Activated CD4-positive, alpha-beta memory T cell treated with anti-CD3 and anti-CD28 coated beads for 36 hours (primary cell): ENCODE measurements at places on chromosomes 16 and 17.

- DNase-seq, result peak; percentile 62
Observed at GRCh38 chr17:75130632-75131277, 787 bp downstream of the NT5C start.

DNA sequence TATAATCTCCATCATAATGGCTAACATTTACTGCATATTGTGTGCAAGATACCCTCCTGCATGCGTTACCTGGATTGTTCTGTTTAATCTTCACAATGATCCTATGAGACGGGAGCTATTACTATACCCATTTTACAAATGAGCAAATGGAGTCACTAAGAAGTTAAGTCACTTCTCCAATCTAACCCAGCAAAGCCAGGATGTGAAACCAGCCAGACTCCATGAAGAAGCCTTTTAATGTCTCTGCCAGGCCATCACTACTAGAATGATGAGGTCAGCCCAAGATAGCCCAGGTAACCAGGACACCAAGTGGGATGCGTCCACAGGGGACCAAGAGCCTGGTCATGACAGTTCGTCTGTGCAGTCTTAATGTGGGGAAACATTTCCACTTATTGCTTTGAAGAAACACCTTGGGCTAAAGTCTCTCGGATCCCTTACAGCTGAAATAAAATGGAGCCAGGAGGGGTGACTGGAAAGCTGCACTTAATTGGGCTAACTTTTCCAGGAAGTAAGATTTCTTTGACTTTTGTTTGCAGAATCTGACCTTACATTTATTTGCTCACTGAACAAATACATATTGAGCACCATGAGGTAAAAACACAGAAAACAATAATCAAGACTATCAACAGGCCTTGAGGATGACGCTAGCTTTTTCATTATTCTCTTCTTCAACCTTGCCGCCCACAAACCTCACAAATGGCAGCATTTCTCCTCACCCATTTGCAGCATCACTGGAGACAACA, 926 bp upstream of the SHCBP1 start:
- no peak for DNase-seq

DNA sequence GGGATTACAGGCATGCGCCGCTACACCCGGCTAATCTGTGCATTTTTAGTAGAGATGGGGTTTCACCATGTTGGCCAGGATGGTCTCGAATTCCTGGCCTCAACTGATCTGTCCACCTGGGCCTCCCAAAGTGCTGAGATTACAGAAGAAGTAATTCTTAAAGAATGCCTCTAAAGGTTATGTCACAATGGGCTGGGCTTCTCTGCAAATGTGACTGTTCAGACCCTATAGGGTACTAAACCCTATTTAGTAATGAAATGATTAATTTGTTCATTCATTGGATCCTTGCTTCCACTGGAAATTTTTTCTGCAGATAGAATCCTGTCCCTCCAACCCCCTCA, 108.8 kb upstream of the CORO6 start:
- no peak for DNase-seq

DNA sequence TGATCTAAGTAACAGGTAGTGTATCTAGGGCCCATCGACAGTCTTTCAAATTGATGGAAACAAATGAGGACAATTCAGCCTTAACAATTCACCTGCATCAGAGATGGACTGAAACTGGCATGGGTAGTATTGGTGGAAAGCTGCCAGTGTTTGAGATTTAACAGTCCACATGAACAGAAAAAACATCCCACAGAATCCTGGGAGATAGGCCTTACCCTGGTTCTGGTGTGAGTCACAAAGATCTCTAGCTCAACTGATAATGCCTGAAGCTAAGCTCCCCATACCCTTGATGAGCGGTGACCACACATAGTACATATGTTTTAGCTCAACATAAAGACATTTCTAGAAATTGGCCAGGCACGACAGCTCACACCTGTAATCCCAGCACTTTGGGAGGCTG, 21.9 kb downstream of the CRK start:
- no peak for DNase-seq

DNA sequence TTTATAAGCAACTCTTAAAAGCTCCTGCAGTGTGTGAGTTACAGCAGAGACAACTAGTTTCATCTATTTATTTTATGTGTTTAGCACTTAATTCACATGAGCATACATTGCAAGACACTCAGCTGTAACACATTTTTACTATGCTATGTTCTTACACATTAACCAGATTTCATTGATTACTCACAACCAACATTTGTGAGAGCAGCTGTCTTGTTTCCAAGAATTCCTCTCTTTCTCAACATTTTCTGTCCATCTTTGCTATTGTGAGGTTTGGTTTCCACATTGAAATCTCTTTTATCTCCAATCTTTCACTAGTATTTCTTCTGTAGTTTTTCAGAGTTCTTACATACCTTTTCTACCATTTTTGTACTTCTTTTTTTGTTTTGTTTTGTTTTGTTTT, 51.2 kb downstream of the COPRS start:
- no peak for DNase-seq

DNA sequence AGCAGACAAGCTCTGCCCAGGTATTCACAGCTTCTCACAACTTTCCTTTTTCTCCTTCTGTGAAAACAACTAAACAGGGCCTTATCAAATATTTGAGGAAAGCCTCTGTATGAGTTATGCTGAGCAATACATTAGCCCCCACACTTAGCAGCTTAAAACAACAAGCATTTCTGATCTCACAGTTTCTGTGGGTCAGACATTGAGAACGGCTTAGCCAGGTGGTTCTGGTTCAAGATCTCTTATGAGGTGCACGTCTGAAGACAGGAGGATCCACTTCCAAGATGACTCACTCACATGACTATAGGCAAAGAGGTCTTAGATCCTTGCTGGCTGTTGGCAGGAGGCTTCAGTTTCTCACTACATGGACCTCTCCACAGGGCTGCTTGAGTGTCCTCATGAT, 181.4 kb upstream of the WSCD1 start:
- no peak for DNase-seq

DNA sequence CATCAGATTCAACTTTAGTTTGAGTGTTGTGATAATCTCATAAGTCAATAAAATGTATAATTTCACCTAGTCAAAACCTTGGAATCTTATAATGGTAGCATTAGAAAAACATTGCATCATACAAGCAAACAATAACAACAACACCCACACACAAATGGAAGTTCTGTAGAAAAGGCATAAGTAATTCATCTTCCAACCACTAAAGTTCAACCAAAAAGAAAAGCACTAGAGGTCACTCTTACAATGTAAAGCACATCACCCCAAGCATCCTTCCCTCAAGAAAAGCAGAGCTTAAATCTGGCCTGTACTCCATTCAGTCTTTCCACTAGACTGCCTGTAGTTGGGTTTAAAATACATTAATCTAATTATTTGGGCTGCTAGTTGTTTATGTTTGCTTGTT, 1.8 kb downstream of the CNTNAP4 start:
- DNase-seq, result no peak

DNA sequence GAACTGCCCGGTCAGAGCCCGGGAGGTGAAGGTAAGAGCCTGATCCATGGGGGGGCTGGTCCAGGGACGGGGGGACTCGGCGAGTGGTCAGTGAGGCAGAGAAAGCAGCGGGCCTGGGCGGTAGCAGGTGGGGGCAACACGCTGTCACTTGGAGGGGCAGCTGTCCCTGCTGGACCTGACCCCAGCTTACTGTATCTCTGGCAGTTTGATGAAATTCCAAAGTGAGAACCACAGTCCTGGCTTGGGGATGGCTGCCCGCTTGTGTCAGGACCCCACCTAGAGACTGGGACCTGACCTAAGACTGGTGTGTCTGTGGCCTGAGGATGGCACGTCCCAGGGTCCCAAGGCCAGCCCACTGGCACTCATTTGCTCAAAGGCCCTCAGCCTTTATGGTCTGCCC, 35.1 kb upstream of the KSR1 start:
- no peak for DNase-seq

- DNase-seq, result no peak
Observed at GRCh38 chr17:76848670-76849069, 19.5 kb upstream of the MGAT5B start.

DNA sequence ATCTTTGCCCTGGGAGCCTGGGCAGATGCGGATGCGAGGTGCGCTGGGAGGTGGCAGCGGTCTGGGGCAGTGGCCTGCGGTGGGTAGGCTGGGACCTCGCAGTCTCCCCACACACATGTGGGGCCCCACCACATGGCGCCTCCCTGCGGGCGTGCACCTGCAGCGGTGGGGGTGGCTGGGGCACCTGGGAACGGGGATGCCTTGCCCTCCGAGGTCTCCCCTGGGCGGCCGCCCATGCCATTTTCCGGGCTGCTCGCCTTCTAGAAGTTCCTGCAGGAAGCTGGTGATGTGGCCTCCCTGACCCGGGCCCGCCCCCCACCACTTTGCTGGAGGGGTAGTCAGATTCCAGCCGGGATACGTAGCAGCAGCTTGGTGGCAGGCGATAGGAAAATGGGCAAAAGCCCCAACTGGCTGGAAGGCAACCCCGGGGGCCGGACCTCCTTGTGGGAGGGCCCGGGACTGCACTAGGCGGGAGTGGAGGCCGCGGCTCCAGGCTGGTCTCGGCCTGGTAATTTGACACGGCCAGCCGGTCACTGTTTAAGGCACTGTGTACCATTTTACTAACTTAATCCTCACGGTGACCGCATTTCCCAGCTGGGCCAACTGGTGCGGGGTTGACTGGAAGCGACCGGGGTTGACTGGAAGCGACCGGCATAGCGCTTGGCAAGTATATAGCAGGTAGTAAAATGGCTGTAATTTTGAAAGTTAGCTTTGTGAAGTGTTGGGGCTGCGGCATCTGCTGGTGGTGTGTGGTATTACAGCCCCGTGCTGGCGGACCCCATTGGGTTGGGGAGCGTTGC, 38.5 kb downstream of the IGF2BP1 start:
- DNase-seq, result peak; percentile 50

DNA sequence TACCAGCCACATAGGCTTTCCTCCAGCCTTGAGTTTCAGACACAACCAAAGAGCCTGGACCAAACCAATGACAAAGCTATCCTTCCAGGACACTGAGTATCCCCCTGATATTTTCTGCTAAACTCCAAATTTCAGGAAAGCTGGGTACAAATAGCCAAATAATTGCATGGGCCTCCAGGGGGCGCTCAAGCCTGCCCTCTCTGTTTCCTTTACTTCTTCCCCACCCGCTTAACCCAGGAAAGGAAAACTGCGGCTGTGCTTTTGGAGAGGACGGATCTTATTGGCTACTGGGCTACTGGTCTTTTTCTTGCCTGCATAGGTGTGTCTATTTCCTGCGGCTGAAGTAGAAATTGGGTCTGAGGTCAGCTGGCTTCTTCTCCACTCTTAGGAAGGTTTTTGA, 30.1 kb downstream of the GNGT2 start:
- DNase-seq, result peak; percentile 75

GRCh38 chr17:72039490-72039889, 81.3 kb upstream of the SOX9 start:
- DNase-seq, result no peak

DNA sequence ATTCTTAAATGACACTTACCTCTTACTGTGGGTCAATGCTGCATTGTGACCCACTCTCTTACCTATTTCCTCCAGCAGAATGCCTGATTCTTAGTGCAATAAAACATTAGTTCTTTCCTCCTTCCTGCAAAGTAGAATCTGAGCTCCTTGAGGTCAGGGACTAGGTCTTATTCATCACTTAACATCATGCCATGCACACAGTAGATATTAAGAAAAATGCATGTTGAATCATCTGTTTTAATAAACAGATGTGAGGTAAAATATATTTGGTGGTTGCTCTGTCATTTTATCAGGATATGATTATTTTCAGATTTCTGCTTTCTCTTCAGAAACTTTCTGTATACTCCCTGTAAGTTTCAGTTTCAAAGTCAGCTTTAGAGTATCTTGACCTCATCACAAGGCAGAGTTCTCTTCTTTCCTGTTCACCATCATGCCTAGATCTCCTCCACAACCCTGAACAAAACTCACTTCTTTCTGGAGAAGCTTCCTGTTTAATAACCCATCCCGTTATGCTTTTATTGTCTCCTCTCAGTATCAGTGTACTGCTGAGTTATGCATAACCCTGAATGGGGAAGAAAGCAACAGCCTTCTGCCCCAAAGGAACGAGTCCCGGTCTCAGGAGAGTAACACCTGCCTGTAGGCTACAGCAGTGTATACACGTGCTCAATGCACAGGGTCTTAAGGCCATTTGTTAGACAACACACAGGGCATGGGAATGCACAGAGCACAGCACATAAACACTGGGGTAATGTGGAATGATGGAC, 30.3 kb upstream of the SUPT4H1 start:
- no peak for DNase-seq

DNA sequence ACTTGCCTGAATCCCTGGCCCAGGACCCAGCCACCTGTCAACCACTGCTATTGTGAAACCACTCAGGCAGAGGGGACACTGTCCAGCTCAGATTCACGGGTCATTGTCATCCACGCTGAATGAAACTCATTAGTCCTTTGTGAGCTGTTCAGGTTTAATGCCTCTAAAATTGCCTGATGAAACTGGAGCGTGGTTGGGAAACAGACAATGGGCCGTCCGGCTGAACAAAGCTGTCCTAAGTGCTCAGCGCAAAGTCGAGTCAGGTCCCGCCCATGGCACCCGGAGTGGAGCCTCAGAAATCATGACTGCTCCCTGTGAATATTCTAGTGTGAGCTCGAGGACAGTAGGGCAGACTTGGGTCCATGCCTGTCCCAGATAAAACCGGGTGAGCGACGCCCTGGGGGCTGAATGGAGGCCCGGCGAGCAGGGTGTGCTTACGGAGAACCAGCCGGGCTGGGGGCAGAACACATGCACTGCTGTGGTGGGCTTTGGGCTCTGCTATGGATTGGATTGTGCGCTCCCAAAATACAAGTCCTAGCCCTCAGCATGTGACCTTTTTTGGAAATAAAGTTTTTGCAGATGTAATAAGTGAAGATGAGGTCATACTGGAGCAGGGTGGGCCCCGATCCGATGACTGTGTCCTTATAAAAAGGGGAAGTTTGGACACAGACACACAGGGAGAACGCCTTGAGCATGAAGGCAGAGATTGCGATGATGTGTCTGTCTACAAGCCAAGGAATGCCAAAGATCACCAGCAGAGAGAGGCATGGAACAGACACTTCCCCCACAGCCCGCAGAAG, 12.9 kb upstream of the CMIP start:
- no peak for DNase-seq

GRCh38 chr17:58643147-58643546, 48.7 kb downstream of the TEX14 start:
- DNase-seq, result no peak

GRCh38 chr17:49193513-49194296, 16.7 kb downstream of the GNGT2 start:
- DNase-seq, result peak; percentile 59

DNA sequence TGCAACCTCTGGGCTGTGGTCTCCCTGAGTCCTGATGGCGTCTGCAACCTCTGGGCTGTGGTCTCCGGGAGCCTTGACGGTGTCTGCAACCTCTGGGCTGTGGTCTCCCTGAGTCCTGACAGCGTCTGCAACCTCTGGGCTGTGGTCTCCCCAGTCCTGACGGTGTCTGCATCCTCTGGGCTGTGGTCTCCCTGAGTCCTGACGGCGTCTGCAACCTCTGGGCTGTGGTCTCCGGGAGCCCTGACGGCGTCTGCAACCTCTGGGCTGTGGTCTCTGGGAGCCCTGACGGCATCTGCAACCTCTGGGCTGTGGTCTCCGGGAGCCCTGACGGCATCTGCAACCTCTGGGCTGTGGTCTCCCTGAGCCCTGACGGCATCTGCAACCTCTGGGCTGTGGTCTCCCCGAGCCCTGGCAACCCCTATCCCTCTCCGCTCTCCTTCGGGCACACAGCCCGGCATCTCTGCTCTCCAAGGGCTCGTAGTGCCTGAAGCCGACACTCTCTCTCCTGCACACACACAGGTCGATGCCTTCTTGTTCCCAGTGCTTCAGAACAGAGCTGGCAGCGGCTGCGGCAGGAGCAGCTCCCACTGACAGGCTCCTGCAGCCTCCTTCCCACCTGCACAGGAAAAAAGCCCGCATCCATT, 45.6 kb downstream of the METRNL start:
- DNase-seq, result peak; percentile 50

GRCh38 chr17:48489781-48490180, 41.0 kb downstream of the HOXB1 start:
- DNase-seq, result no peak
